CD4-positive, alpha-beta T cell treated with Interleukin-17A for 1 hour (primary cell): ENCODE measurements at places on chromosomes 7 and 10.

DNA sequence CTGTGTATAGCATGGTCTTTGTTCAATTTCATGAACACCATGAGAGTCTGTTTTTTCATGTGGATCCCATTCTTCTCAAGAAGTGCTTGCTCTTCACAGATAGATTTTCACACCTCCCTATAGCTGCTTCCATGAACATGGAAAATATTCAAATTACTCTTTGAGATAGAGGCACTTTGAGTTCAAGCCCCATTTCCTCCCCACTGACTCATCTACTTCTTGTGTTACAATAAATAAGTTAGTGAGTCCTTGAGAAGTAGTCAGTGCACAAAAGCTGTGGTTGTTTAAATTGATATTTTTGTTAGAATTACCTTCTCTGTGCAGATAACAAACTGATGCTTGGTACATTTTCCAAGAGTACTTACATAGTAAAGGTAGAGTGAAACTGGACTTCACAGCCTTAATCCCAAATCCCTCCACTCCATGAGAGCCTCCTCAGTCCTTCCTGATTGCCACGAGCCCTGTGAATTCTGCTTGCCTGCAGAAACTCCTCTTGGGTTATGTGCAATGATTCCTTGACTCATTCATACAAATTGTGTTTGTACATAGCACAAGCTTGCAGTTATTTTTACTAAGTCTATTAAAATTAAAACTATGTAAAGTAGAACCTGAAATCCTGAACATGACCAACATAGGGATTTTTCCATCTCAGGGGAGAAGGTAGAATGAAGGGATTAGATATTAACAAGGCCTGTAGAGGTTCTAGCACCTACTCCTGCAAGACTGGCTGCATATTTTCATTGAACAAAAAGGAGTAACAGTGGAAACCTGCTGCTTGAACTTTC is 496.2 kb downstream of the TNS3 start:
- DNase-seq = no peak

GRCh38 chr10:77320971-77321471 is 316.6 kb downstream of the KCNMA1 start:
- DNase-seq = no peak

GRCh38 chr10:3427950-3428354 is 255.4 kb upstream of the PITRM1 start:
- DNase-seq = no peak

DNA sequence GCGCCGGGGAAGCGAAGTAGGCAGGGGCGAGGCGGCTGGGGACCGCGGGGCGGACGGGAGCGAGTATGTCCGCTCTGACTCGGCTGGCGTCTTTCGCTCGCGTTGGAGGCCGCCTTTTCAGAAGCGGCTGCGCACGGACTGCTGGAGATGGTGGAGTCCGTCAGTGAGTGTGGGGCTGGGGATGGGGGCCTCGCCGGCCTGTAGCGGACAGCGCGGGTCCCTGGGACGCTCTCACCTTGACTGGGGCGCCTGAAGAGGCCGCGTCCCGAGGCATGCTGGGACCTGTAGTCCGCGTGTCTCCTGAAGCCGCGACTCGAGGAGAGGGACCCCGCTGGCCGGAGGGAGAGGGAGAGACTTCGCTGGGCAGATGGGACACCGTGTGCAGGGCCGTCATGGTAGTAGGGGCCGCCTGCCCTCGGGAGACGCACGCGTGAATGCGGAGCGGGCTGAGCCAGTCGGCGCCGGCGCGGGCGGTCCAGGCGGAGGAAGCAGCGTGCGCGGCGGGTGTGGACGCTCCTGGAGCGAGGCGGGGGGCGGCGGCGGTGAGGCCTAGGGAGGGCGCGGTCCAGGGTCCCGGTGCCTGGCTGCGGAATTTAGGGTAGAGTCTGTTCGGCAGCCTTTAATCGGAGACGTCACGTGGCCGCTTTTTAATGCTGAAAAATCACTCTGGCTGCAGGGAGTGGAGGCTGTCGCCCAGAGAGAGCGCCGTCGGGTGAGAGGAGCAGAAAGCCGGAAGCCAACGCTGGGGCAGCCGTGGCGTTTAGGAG is at the start of gene NDUFB2:
Gene NDUFB2 (plus strand): TSS at position 29 of the 767 bp plus-strand sequence. CDS start 37 bp downstream, at position 66.
- DNase-seq = peak; percentile 70

DNA sequence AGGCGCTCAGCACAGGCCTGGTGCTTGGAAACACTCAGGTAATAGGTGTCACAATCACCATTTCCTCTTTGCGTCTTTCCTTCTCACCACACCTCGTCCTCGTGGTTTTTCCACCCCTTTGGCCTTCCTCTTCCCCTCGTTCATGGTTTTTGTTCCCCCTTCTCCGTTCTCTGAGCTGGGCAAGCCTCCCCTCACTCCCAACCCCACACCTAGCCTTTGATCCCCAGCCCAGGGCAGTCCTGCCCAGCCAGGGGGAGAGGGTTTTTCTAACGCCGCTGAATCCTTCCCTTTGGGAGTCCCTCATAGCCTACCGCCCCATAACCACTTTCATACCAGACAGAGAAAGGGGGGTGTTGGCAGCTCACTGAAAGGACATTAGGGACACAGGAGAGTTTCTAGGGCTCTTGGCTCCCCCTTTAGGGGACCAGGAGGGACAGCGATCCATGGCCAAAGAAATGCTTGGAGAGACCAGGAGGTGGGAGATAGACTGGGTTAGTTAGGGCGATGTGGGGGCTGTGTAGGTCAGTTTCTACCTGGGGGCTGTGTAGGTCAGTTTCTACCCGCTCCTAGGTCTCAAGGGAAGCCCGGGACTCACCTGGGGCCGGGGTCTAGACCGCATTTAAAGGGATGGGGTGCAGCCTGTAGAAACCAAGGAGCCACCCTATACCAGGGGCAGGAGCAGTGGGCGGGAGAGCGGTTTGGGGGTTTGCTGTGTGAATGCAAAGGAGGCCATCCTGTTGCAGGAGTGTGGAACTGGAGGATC is 1.4 kb downstream of the EPHB4 start:
- DNase-seq = no peak

- DNase-seq = no peak
Measured at GRCh38 chr10:96072674-96073073, 29.3 kb downstream of the CCNJ start.

- DNase-seq = peak; percentile 48
Measured at GRCh38 chr10:97708976-97709946, 4.3 kb upstream of the MARVELD1 start.

- DNase-seq = peak; percentile 79
Measured at GRCh38 chr7:92809760-92810573, 26.4 kb downstream of the CDK6 start.

DNA sequence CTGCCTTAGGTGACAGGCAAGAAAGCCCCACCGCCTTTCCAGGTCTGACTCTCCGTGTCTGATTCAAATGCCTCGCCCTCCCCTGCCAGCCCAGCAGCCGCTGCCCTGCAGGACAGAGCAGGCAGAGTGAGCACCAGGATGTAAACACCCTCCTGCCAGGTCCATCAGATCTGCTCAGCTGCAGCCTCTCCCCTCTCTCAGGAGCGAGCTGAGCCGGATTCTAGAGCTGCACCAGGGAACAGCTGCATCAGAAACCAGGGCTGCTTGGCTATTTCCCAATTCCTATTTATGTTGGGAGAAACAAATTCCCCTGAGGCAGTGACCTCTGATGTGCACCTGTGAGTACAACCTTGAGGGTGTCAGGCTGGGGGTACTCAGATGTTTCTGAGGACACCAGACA is 121.5 kb upstream of the ZMIZ1 start:
- DNase-seq = no peak

DNA sequence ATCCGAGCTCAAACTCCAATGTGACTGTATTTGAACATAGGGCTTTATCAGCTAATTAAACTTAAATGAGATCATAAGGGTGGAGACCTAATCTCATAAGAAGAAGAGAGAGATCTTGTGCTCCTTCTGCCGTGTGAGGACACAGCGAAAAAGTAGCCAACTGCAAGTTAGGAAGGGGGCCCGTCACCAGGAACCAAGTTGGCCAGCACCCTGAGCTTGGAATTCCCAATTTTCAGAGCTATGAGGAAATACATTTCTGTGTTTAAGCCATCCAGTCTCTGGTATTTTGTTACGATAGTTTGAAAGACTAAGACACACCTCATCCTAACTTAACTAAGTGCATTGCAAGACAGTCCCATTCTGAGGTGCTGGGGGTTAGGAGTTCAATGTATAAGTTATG is 14.1 kb upstream of the WDR86 start:
- no peak for DNase-seq

GRCh38 chr7:94250124-94250523 is 144.6 kb upstream of the COL1A2 start:
- DNase-seq = no peak

- no peak for DNase-seq
Measured at GRCh38 chr7:4070214-4070613, 611.9 kb upstream of the FOXK1 start.

GRCh38 chr10:27687326-27687725 is 58.3 kb downstream of the MKX start:
- no peak for DNase-seq

DNA sequence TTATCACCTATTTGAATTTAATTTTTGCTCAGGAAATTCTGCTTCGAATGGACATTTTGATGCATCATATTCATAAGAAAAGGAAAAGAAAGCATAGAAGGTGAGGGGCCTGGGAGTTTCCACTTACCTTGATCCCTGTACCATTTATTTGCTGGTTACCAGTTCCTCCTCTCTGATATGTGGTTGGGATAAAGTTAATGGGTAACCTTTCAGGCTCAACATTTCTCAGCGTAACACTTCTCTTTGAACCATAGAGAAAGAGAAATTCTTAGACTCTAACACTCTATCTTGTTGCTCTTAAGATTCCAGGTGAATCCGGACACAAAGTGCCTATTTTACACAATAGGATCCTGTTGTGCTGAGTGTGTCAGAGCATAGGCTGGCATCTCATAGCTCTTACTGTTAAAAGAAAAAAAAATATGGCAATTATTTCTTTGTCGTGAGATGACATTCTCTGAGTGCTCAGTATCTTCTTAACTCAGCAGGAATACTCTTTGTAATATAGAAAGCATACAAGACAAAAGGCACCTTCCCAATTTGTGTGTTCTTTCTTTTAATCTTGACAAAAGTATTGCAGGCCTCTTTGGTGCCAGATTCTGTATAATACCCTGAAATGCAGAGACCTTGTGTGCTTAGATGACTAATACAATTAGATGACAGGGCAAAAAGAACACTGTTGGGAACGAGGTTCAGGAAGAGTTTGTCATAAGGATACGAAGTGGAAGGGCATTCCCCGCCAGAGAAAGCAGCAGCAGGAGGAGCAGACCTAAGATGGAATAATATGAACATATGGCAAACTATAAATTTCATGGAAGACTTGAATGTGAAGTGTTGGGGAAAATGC is 689.6 kb downstream of the NRG3 start:
- DNase-seq = no peak

- DNase-seq = no peak
Measured at GRCh38 chr10:125149036-125149679, 11.2 kb downstream of the CTBP2 start.

GRCh38 chr7:136509466-136509865 is 359.0 kb upstream of the CHRM2 start:
- no peak for DNase-seq

DNA sequence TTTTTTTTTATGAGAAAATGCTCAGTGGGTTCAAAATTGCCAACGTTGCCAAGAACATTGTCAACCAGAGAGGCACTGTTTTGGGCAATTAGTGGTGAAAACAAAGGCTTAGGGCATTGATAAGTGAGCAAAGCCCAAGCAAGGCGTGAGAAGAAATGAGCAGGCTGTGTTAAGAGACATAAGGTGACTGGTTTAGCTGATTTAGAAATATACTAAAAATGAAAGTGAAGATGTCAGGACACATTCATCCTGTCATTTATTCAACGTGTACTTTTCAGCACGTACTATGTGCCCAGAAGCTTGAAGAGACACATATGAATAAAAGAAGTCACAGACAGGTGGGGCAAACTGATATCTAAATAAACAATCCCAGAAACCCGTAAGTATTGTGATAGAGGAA is 31.8 kb downstream of the AOAH start:
- peak; percentile 30 for DNase-seq

DNA sequence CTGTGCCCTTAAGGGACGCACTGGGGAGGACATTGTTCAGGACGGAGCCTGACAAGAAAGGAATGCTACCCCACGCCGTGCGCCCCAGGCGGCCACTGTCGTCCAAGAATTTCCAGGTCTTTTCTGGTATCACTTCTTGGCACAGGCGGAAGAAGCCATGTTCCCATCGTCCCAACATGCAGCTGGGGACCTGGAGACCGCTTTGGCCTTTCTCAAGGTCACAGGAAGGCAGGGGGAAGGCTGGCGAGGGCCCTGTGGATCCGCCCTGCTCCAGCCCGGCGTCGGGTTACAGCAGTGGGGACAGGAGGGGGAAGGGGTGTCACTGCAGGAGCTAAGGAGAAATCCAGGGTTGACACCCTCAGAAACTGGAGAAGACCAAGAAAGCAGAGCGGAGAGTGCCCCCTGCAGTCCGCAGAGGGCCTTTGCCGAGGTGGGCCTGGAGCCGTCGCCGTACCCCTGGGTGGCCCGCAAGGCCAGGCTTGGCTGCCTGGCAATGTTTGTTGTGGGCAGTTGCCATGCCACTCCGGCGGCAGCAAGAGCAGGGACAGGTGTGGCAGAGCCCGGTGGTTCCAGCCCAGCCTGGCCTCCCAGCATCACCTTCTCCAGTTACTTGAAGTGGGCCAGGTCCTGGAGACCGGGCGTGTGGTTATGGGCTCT is 104.1 kb downstream of the LHPP start:
- DNase-seq = no peak

DNA sequence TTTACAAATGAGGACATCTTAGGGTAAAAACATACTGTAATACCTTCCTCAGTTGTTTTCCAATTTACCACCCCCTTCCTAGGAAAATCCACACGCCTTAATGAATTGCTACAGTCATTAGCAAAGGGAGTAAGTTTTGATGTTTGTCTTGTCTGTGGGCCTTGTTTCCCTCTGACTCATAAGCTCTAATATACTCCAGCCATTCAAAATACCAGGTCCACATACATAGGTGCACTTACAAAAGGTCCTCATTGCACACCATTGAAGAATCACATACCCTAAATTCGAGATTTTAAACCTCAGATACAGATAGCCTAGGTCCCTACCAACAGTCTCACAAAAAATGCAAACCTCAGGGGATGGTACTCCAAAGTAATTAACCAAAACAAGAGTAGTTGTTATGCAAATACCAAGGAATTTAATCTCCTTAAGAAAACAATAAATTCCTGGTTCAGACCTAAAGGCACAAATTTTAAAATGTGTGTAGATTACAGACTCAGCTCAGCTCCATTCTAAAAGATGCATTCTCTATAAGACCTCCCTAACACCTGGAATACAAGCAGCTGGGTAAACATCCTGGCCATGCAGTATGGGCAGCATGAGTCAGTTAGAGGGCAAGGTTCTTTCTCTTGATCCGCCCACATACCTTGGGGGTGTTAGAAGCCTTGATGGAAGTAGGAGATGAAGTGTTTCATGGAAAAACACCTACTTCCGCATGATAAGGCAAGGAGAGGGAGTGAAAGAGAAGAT is 3.0 kb upstream of the LIPK start:
- no peak for DNase-seq
